NCI-H2081 treated with DMSO at 0.1 percent for 48 hours (cell line): ENCODE measurements at places on chromosomes 7 and 10.

DNA sequence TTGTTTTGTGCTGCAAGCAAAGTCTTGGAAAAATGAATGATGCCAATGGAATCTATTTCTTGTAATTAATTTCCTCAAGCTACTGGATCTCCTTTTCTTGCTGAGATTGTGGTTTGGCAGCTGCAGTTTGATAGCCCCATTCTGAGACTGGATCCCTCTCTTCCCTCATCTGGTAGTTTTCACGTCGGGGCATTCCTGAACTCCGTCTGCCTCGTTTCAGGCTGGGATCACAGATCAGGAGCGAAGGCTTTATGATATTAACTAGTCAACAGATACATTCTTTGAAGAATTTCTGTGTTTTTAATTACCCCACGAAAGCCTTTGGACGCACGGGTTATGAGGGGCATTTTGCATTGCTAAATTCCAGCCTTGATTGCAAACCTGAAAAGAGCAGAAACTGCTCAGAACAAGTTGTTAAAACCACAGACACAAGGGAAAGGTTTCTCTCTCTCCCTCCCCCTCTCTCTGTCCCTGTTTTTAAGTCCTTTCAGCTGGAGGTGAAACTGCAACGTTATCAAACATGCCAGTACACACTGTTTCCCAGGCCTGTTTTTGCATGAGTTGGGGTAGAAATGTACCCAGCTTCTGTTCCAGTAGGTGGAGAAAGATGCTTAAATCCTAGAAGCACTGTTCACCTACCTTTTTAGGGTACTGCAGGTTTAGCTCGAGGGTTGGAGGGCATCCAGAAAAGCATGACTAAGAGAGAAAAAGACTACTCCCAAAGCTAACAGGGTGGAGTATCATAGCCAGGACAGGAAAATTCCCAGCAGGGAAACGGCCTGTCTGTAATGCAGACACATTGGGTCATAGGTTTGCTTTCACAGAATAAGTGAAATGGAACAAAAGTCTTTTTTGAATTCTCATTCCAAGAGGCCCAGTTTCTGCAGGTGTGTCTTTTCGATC, 124.3 kb downstream of the CUX1 start:
- no peak for DNase-seq

DNA sequence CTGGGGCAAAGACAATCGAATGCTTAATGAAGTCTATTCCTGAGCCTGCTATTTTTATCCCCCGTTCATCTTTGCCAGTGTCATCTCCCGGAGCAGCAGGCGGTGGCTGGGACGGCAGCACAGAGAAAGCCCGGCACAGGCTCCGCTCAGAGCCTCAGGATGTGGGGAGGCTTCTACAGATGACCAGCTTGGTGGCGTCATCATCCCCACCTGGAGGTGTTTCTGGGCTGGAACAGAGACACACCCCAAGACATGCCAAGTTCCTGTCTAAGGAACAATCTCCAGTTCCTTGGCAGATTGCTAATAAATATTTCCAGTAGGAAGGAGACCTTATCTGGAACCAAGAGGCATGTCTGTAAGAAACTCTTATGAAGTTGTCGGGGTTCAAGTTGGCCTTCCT, 552.4 kb upstream of the MGMT start:
- DNase-seq, result no peak

DNA sequence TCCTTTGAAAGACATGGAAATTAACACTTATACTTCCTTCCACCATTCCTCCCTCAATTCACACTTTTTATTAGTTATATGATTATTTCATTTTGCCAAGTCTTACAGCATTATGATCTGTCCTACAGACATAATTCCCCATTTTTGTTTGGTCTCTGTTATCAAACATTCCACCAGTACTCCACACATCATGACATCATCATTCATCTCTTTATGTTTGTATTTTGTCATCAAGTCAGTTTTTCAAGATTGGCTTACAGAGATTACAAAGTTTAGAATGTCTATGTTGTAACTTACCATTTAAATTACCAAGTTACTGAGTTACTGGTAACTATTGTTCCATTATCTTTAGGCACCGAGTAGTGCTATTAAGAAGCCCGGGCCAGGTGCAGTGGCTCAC, 150.2 kb downstream of the HTR7 start:
- DNase-seq, result no peak

- DNase-seq, result no peak
Observed at GRCh38 chr7:70738151-70738885, 393.6 kb upstream of the GALNT17 start.

DNA sequence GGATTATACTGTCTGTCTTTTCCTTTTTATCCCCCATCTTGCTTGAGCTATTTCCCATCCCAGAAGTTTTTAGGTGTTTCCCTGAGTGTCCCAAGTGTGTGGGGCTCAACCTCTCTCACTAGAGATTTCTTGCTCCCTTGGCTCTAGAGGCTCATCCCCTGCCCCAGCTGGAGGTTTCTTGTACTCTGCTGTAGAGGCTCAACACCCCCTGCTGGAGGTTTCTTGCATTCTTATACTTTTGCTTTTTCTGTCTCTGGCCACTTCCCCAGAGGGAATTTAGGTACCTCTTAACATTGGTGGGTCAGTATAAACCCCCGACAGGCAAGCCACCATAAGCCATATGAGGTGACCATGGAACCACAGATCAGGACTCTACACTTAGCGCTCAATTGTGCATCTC, 114.2 kb upstream of the FAM3C start:
- DNase-seq, result no peak

GRCh38 chr10:3426190-3426845, 253.7 kb upstream of the PITRM1 start:
- no peak for DNase-seq

GRCh38 chr7:91517201-91517785, 253.1 kb downstream of the FZD1 start:
- no peak for DNase-seq

DNA sequence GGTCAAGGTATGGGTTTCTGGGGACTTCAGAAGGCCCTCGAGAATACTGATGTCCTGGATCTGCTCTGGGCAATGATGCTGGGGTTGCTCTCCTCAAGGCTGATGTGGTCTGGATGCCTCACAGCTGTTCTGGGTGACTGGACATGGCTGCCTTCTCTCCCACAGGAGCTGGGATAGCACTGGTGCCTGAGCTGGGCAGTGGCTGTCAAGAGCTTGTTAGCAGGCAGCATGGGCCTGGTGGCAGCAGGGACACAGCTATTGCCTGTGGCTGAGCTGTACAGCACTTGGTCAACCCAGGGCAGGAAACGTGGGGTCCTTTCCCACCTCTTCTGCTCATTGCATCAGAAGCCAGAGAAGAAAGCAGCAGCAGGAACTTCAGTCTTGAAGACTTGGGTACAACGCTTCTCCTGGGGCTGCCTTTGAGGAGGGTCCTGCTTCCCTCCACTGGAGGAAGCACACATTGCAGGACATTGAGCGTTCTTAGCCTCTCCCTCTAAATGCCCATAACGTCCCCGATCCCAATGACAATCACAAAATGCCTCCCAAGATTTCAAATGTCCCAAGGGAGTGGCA, 13.0 kb downstream of the ADCYAP1R1 start:
- DNase-seq, result no peak

- DNase-seq, result no peak
Observed at GRCh38 chr7:137992104-137992549, 9.8 kb downstream of the CREB3L2 start.

DNA sequence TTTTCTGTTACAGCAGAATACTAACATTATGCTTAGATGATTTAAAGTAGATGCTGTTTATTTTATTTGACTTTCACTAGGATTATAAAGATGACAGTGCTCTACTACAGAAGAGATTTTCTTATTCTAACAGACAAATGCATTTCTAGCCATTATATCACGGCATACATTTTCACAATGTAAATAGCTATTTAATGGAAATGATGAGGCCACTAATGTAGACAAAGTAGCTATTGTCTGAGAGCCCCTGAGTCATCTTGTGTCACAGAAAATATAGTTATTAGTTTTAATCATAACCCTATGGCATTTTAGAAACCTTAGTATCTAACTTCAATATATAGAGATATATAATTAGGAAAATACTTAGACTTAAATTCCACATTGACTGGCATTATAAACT, 158.0 kb upstream of the AHR start:
- no peak for DNase-seq

- no peak for DNase-seq
Observed at GRCh38 chr10:79023240-79024162, 45.3 kb upstream of the ZMIZ1 start.

DNA sequence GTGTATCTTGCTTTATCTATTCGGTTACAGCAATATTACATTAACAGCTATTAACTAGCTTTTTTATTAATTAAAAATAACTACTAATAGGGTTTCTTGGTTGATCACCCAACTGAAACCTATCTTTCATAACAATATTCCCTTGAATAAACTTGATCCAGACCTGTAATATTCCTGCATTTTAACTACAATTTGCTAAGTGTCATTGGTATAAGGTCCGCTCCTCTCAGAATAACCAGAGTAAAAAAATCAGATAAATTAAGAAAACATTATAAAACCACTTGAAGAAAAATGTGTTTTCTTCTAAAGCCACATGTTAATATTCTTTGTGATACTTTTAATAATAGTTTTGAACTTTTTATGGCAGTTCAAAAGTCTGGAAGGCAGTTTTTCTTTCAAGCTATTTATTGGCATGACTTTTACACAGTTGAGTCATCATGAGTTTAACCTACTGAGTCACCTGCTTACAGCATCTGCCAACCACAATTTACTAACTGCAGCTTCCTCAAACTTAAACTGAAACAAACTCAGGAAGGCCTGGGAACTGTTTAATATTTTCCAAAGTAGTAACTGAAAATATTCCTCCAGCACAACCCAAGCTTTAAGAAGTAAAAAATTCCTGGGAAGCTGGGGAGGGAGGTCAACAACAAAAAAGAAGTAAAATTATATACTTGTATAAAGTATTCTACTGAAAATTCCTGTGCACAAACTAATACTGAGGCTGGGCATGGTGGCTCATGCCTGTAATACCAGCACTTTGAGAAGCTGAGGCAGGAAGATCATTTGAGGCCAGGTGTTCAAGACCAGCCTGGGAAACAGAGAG, 103.2 kb downstream of the NRBF2 start:
- no peak for DNase-seq

DNA sequence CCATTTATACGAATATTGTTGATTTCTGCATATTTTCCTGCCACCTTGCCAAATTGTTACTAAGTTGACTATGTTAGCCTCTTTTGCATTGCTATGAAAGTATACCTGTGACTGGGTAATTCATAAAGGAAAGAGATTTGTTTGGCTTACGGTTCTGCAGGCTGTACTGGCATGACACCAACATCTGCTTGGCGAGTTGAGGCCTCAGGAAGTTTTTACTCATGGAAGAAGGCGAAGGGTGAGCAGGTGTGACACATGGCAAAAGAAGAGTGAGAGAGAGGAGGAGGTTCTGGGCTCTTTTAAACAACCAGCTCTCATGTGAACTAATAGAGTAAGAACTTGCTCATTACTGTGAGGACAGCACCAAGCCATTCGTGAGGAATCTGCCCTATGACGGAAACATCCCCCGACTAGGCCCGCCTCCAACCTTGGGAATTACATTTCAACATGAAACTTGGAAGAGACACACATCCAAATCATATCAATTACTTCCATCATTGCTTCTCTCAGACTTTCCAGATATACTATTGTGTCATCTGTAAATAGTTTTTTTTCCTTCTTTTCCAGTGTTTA, 8.4 kb downstream of the RALA start:
- DNase-seq, result no peak

DNA sequence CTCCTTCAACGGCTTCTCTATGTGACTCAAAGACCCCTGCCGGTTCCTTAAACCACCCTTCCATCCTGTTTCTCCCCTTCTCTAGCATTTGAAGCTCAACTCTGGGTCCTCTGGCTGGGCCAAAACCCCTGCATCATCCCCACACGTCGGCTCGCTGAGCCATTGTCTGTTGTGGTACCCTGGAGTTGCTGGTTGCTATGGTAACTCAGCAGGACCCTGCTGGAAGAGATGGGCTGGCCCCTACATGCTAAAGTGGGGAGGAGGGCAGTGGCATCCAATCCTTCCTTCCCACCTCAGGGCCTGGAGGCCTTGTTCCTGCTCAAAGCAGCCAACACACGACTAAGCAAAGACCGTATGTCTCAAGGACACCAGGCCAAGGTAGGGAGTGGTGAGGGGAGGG, 452.5 kb downstream of the PLXNA4 start:
- DNase-seq, result no peak

GRCh38 chr10:90162271-90162853, 461.0 kb downstream of the KIF20B start:
- DNase-seq, result no peak

- DNase-seq, result no peak
Observed at GRCh38 chr10:10209167-10209566, 808.5 kb upstream of the CELF2 start.

DNA sequence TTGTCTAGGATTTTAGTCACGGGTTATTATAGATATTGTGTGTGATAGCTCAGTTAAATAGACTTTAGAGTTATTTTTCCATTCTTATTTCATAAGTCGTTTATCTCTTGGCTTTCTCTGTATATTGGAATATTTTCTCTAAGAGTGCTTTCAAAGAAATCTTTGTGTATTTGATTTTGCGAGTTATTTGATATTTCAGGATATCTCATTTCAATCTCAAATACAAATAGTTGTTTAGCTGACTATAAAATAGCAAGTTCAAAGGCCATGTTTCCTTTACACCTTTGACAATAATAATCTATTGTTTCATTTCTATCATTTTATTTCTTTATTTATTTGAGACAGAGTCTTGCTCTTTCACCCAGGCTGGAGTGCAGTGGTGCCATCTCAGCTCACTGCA, 55.9 kb downstream of the STK31 start:
- DNase-seq, result no peak

GRCh38 chr10:84294766-84295447, 33.5 kb upstream of the CCSER2 start:
- DNase-seq, result no peak

DNA sequence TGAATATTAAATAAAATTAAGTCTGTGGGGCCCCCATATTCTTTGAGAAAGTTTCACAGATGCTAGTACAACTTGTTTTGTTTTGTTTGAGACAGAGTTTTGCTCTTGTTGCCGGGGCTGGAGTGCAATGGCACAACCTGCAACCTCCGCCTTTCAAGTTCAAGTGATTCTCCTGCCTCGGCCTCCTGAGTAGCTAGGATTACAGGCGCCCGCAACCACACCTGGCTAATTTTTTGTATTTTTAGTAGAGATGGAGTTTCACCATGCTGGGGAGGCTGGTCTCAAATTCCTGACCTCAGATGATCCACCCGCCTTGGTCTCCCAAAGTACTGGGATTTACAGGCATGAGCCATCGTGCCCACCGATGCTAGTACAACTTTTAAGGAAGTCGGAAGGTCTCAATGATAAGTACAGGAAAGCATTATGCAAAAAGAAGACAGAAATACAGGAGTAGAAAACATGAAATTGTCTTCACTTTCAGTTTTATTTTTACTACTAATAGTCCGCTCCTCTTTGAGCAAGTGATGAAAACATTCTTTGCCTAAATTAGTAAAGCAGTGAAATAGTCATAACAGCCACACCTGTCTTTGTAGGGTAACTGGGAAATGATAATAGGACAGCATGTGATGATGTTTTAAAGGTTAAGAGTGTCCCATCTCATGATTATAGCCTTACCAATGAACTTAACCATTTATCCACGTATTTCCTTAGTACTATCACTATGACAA, 147.5 kb downstream of the SEMA3D start:
- no peak for DNase-seq
